ENCODE measurements at places on chromosomes 6 and 20.
A peak's percentile ranks its signal among the peaks of the same experiment; 100 is the strongest.

DNA sequence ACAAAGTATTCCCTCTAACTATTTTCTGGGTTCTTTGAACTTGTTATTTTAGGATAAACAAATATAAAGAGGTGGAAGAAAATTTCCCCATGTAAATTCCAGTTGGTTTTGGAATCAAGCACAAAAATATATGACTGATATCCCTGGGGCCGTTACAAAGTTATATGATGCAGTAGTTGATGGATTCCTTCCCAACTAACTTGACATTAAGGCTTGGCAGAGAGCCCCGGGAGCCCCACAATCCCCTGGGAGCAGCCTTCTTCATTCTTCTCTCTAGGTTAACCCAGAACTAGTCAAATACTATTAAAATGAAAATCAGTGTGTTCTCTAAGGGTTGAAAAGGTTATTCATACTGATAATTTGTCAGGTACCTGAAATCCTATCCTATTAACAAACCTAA, 508.9 kb upstream of the SOX4 start:
- no peak for DNase-seq

GRCh38 chr20:55701467-55701866, 303.9 kb downstream of the CBLN4 start:
- no peak for DNase-seq

GRCh38 chr6:2579804-2580570, 170.7 kb downstream of the MYLK4 start:
- no peak for DNase-seq

- peak; percentile 14 for DNase-seq
Measured at GRCh38 chr20:50395251-50395729, 114.9 kb upstream of the PTPN1 start.

GRCh38 chr20:61762886-61763739, 302.6 kb downstream of the TAF4 start:
- no peak for DNase-seq

GRCh38 chr6:23350752-23351453, 775.1 kb upstream of the NRSN1 start:
- DNase-seq: no peak

GRCh38 chr6:106617302-106617701, 12.0 kb downstream of the RTN4IP1 start:
- no peak for DNase-seq

- DNase-seq: no peak
Measured at GRCh38 chr6:119649531-119649930, 300.0 kb upstream of the MAN1A1 start.

- no peak for DNase-seq
Measured at GRCh38 chr6:111456208-111456607, 26.8 kb downstream of the REV3L start.

GRCh38 chr6:65450451-65450850, 256.6 kb downstream of the EYS start:
- no peak for DNase-seq

- no peak for DNase-seq
Measured at GRCh38 chr6:152100183-152100618, 292.7 kb downstream of the ESR1 start.

Data from brain (organoid and tissue), 16 donors.